ENCODE measurements at places on chromosomes 7 and 10.

DNA sequence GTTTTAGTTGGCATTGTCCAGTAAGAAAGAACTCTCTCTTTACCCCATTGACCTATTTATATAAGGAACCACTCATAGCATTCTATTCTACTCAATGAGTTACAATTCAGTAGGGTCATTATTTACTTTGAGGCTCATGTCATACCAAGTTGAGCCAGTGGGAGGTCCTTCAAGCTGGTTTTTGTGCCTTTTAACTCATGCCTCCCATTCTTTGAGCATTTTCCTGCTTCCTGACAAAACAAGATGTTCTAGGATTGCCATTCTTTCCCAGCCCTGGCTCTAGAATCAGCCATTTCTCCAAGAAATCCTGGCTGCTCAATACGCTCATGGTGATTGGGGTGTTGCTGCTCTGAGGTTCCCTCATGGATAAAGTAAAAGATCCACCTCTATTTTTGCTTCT is 250.1 kb downstream of the ABCA13 start:
- DNase-seq, result peak; percentile 53

GRCh38 chr10:105383978-105384377 is 742.9 kb downstream of the SORCS3 start:
- no peak for DNase-seq

DNA sequence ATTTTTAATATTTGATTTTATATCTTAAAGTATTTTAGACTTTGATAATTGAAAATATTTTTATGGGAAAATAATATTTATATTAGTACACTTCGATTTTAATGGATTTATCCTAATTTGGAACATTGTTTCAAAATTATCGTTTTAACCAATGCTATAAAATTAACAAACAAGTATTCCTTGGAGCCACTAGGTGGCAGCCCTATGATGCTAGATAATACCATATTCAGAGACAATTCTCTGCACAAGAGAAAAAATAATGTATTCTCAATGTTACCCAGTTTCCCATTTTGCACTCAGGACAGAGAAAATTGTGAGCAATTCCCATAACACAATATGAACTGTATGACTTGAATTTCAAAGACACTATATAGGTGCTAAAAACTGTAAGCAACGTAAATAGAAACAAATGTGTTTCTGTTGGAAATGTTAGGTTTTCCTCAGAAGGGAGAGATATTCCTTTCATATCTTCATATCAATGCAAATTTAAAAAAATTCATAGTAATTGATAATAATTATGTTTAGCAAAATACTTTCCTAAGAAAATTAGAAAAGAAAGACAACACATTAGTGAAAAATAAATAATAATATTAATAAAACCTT is 237.8 kb downstream of the SEMA3E start:
- peak; percentile 48 for DNase-seq

GRCh38 chr10:241451-241850 is 106.2 kb downstream of the ZMYND11 start:
- no peak for DNase-seq

DNA sequence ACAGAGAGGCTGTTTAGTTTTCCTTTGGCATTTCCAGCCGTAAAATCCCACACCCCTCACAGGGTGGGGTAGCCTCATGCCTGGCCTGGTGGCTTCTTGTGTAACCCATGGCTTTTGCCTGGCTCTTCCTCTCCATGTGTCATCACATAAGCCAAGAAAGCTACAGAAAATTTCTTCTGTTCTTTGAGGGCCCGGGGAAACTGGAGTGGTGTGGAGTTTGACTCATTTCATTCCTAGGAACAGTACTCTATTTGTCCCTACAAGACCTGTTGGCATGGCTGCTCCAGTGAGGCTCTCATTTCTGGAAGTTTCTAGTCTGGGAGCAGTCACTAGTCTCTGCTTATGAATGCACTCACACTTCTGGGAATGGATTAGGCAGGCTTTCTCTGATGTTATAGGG is 523.9 kb downstream of the SUGCT start:
- peak; percentile 47 for DNase-seq

- DNase-seq, result peak; percentile 21
Measured at GRCh38 chr7:22302951-22303423, 54.0 kb downstream of the RAPGEF5 start.

GRCh38 chr7:157017603-157018327 is 7.3 kb upstream of the MNX1 start:
- DNase-seq, result no peak

GRCh38 chr10:129063877-129064276 is 403.2 kb upstream of the MGMT start:
- no peak for DNase-seq

- peak; percentile 94 for DNase-seq
Measured at GRCh38 chr10:12707461-12708185, 293.9 kb downstream of the CCDC3 start.

GRCh38 chr7:12695965-12696364 is 8.5 kb downstream of the ARL4A start:
- no peak for DNase-seq

DNA sequence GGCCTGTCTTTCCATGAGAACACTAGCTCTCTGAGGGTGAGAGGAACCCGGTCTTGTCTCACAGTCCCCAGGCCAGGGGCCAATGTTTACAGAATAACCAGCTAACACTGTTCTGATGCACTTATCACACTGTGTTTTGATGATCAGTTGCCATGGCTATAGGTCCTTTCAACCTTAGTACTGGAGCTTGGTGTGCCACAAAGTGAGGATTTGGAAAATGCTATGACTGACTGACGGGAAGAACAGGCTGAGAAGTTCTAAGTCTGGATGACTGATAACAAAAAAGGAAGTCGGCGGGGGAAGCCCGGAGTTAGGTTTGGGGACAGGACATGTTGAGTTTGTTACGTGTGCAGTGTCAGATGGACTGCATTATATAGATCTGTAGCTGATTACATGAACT is 141.8 kb downstream of the CTTNBP2 start:
- no peak for DNase-seq

DNA sequence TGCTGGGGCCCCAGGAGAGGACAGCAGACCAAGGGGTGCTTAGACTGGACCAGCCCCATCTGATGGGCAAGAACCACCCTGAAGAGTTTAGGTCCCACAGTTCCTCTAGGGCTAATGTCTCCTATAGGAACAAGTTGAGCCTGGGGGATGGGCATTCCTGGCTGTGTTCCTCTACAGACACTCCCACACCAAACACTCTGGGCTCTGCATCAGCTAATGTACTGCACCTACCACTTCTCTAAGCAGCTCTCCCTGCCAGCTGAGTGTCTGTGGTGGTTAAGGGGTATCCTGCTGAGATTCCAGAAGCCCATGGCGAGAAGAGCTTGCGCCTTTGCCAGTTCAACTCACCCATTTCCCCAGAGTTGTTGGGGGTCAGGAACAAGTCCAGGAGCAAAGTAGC is 284.1 kb upstream of the CSTF2T start:
- DNase-seq, result no peak

- peak; percentile 44 for DNase-seq
Measured at GRCh38 chr7:6121141-6121540, 90.0 kb downstream of the ANKRD61 start.

DNA sequence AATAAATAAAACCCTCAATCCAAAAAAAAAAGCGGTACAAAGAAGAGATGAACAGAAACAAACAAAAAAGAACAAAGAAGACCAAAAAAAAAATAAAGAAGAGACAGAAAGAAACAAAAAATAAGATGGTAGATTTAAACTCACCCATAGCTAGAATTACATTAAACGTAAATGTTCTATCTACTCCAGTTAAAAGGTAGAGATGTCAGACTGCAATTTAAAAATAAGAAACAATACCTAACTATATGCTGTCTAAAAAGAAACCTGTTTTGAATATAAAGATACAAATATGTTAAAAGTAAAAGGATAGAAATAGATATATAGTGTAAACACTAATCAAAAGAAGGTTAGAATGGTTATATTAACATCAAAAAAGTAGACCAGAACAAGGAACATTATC is 31.7 kb upstream of the ANAPC16 start:
- no peak for DNase-seq

DNA sequence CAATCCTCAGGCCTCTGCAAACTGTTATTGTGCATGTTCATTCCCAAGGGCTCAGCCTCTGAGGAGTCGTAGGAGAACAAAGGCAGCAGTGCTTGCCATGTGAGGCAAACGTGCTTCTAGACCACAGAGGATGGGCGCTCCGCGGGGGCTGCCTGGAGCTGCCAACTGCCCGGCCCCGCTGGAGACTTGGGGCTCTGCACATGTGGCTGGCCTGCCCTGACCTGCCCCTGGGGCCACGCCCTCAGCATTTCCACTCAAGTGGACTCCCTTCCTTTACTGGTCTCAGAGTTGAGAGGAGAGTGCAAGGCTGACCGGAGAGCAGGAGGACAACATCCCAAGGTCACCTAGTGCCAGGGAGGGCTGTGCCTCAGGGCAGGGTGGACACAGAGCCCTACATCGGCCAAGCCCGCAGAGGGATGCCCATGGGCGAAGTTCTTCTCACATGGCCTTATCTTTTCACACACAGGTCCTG is 222.3 kb upstream of the ZNF32 start:
- no peak for DNase-seq

DNA sequence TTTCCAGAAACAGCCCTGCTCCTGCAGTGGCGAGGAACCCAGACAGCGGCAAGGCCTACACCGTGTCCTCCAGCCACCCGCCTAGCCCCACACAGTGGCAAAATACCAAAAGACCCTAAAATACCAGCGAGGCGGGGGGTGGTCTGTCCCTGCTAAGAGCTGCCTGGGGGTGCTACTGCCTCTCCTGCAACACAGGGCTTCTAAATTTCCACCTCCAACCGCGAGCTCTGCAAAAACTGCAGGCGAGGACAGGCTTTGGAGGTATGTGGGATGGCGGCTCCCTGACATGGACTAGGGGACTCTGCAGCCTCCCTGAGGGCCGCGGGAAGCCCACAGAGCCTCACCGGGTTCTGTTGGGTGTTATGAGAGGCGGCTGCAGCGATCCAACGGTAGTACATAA is 122.3 kb downstream of the WDR37 start:
- no peak for DNase-seq

DNA sequence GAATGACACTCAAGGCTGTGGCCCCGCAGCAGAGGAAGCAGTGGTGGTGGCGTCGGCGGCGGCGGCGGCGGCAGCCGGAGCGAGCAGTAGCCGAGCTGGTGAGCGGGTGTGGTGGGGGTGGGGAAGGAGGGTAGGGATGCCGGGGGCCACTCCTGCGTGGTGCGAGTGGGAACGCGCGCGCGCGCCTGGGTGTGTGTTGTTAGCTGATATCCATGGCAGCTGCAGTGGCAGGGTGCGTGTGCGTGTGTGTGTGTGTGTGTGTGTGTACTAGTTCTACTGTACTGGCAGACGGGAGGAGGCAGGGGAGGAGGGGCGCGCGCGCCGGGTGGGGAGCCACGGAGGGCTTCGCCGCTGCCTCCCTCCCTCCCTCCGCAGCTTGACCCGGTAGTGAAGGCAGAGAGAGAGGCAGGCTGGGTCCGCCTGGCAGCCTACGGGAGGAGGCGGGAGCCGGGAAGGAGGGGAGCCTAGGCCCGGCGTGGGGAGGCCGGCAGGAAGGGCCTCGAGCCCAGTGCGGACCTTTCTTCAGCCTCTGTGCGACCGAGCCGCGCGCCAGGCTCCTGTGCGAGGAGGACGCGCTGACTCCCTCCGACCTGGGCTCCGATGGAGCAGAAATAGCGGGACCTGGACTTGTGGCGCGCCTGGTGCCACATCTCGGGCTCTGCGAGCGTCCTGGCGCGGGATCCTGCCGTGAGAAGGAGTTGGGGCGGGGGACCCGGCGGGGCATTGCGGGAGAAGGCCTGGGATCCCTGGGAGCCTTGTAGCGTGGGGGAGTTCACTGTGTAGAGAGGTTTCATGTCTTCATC is at the start of gene MAGI2:
Gene MAGI2 (minus strand): TSS at position 110 of the 803 bp plus-strand sequence. CDS start 347 bp downstream, outside the sequence.
- peak; percentile 78 for DNase-seq

GRCh38 chr10:131930586-131931330 is 29.9 kb downstream of the PPP2R2D start:
- DNase-seq, result no peak

DNA sequence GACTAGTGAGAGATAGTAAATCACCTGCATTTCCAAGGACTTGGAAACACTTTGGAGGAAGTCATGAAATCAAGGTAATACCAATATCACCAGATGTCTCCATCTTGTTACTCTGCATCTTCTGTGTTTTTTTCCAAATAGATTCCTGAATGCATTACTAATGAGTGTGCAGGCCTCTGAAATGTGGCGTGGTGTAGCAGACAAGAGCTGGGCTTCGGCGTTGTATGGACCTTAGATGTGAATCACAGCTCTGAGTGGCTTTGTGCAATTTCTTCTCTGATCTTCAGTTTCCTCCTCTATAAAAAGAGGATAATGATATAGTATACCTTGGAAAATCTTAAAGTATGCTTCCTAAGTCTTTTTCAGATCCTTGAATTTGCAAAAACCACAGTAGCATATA is 9.6 kb upstream of the MYPN start:
- peak; percentile 89 for DNase-seq

DNA sequence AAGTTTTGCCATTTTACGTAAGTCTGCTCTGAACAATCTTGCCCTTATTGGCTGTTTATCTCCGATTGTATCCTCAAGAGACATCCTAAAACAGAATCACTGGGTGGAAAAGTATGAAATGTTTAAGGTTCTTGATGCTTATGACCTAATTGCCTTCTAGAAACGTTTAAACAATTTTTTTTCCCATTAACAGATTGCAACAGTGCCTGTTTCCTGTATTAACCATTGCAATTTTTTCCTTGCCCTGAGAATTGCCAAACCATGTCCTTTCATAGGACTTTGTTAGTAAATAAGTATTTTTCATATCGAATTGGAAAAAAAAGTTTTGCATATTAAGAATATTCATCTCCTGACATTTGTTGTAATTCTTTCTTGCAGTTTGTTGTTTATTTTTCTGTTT is 639.8 kb downstream of the INHBA start:
- DNase-seq, result no peak

- peak; percentile 79 for DNase-seq
Measured at GRCh38 chr7:116859323-116859722, 3.1 kb upstream of the CAPZA2 start.

DNA sequence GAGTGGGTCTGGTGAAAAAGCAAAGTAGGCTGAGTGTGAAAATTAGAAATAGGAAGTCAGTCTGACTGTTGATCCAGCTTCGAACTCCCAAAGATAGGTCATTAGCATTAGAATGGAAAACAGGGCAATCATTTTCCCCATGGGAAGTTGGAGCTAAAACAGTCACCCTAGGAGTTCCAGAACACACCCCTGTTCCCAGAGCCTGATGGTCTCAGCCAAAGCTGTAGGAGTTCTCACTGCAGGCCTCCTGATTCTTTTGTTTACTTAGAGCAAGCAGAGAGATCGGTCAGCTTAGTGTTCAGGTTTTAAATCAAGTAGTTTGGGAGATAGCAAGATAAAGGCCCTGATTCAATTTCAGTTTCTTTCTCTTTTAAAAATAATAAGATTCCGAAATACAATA is 28.8 kb upstream of the JCAD start:
- no peak for DNase-seq

DNA sequence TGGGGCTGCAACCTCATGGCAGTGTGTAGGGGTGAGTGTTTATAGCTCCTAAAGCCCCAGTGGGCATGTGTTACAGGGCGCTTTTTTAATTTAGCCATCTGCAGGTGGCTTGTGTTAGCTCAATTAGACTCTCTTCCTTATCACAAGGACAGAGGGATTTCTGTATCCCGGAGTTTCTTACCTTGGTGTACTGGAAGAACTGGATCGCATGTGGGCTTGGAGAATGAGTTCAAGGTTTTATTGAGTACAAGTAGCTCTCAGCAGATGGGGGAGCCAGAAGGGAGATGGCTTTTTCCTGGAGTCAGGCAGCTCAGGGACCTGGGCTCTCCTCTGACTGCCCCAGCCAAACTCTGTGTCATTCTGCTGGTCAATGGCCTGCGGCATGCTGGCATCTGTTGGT is 153.5 kb upstream of the C7orf33 start:
- DNase-seq, result no peak

- no peak for DNase-seq
Measured at GRCh38 chr7:1647961-1648672, 22.0 kb upstream of the ELFN1 start.

Data from fibroblast of skin of right biceps (primary cell).